Muscle of leg (tissue), 16 donors: ENCODE measurements at places on chromosomes 4 and X. TPM values are rescaled to one million over a fixed set of nuclear protein-coding genes. Genes with fewer than 3 reads are reported as not detected.

Gene CSAG3
- total RNA-seq: not detected

- no peak for DNase-seq
- H3K27ac ChIP-seq: no peak overlapping the region
- H3K4me1 ChIP-seq: no peaks in the 10 kb centered on the region
- H3K27me3 ChIP-seq: peaks cover 29% of the 10 kb centered on the region
These were observed 49.5 kb downstream of the SUPT20HL2 start for GRCh38 chrX:24264383-24264782.

DNA sequence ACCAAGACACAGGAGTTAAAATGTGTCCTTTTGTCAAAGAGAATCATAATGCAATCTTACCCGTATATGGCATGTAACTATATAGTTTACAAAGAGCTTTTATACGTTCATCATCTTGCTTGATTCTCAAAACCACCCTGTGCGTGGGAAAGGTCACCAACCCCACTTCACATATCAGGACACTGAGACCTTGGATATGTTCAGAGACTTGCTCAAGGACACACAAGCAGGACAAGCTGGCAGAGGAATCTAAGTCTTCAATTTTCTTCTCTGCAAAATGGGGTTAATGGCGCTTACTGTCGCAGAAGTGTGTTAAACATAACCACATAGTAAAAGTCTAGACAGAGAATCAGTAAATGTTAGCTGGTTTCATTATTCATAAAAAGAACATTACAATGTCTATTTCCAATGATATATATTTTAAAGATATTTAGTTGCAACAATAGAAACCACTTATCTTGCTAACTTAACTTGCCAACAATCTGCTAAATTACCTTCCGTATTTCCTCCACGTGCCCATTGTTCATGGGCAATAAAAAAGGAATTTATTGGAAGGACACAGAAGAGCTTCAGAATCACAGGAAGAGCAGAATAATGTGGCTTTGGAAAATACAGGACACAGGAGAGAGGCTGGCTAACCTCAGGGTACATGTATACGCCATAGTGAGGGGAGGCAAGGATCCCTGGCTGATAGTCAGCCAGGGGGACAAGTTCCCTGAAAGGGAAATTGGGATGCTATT, 64.6 kb upstream of the TAPT1 start:
- no peak overlapping the region for H3K4me3 ChIP-seq
- H3K27ac ChIP-seq: no peak overlapping the region
- peaks cover 5% of the 10 kb centered on the region for H3K4me1 ChIP-seq
- H3K27me3 ChIP-seq: no peaks in the 10 kb centered on the region
- H3K36me3 ChIP-seq: no peaks in the 10 kb centered on the region

GRCh38 chrX:135275973-135276372, 24.1 kb downstream of the ETDA start:
- H3K4me3 ChIP-seq: no peak overlapping the region
- no peaks in the 10 kb centered on the region for H3K4me1 ChIP-seq
- no peak for DNase-seq
- H3K27ac ChIP-seq: no peak overlapping the region

Gene PRAF2
- 4.2 TPM for total RNA-seq

DNA sequence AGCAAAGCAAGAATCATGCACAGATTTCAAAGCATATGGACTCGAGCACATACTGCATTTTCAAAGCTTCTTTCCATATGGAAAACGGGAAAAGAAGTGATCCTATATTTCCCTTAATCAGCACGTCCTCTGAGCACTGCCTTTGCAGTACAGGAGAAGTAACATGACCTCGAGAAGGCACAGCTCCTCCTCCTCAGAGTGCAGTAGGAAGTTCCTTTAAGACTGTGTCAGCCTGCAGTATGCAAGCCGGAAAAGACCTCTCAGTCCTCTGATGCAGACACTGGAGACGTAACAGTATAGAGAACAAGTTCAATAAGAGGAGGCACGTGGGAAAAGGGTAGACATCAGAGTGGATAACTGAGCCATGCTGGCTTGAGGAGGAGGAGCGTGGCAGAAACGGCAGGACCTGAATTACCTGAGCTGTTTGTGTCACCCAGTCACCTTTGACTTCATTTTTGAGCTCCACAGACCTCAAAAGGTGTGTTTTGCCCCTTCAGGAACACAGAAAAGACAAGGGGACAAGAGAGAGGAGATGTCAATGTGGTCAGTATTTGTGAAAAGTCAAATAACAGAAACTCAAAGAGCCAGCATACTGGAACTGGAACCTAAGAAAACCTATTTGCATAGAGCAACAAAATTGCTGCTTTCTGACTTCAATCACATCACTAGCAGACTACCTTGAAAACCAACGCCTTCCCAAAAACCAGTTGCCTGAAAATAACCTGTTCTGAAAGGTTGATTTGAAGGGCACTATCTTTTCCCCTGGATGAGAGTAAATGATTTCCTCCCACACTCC, 20.8 kb downstream of the IRF2 start:
- H3K4me1 ChIP-seq: peaks cover 33% of the 10 kb centered on the region
- H3K36me3 ChIP-seq: peaks cover 10% of the 10 kb centered on the region
- no peaks in the 10 kb centered on the region for H3K27me3 ChIP-seq

Gene GAGE12G
- not detected for total RNA-seq

- H3K4me3 ChIP-seq: no peak overlapping the region
These were observed 5.4 kb downstream of the ABCE1 start for GRCh38 chr4:145103496-145103895.

GRCh38 chrX:30835373-30835772, 53.7 kb downstream of the TAB3 start:
- H3K4me3 ChIP-seq: no peak overlapping the region
- no peak for DNase-seq
- H3K36me3 ChIP-seq: peaks cover 5% of the 10 kb centered on the region
- H3K27me3 ChIP-seq: peaks cover 4% of the 10 kb centered on the region
- H3K27ac ChIP-seq: no peak overlapping the region

DNA sequence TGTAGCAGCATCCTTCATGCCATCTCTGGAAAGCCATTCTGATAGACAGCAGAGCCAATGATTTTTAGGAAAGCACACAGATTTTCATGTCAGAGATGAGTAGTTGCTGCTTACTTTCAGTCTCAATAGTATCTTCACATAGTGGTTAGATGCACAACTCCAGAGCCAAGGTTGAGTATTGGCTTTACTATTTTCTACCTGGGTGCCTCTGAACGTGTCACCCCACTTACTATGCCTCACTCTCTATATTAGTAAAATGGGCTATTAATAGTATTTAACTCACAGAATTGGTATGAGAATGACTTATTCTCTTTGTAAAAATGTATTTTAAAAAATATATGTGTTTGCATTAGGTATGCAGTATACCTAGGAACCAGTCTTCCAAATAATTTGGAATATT, 108.8 kb upstream of the STIM2 start:
- H3K4me1 ChIP-seq: peaks cover 7% of the 10 kb centered on the region
- no peak overlapping the region for H3K4me3 ChIP-seq
- H3K27me3 ChIP-seq: no peaks in the 10 kb centered on the region
- no peak for DNase-seq
- no peaks in the 10 kb centered on the region for H3K36me3 ChIP-seq

Gene GLUD2
- total RNA-seq: 1.4 TPM

GRCh38 chr4:48602222-48602621, 112.2 kb downstream of the ZAR1 start:
- no peak for DNase-seq
- no peak overlapping the region for H3K4me3 ChIP-seq
- H3K4me1 ChIP-seq: no peaks in the 10 kb centered on the region
- H3K27ac ChIP-seq: no peak overlapping the region

DNA sequence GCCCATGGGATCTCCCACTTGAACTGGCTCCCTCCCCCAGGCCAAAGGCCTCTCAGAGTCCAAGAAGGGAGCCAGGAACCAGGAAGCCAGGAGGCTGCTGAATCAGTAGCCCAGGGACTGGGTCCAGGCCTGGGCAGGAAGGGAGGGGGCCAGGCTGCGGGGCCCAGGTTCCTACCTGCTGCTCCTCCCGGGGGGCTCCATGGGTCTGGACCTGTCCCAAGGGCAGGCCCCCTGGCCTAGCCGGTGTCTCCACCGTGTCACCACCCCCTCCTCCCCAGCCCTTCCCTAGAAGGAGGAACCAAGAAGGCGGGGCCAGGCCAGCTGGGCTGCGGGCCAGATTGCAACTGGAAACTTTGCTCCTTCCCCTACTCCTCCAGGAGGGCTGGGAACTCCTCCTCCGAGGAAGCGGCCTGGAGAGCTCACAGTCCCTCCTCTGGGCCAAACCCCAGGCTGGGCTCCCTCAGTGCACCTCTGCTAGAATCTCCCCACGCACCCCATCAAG, at the start of gene IQSEC2:
Gene IQSEC2, minus strand, starts transcription at position 264 of the 502 bp plus-strand sequence.
- peaks cover 32% of the 10 kb centered on the region for H3K4me1 ChIP-seq
- H3K36me3 ChIP-seq: no peaks in the 10 kb centered on the region
- H3K27ac ChIP-seq: peak within 1 kb of the TSS; percentile 85
- DNase-seq: peak; percentile 96

DNA sequence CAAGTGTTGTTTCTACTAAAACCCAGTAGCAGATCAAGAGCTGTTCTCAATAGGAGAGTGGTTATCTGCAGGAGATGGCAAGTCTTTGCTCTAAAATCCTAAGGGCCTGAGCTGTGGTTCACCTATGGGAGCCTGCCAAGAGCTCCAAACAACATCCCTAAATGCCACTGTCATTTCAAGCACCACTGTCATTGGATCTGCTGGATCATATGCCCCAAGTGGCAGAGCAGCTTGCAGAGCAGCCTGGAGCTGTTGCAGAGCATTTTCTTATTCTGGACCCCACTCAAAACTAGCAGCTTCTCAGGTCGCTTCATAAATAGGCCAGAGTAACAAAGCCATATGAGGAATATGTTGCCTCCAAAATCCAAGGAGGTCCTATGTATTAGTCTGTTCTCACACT, 59.6 kb downstream of the KANTR start:
- no peak overlapping the region for H3K4me3 ChIP-seq
- H3K27ac ChIP-seq: no peak overlapping the region
- H3K4me1 ChIP-seq: no peaks in the 10 kb centered on the region
- no peaks in the 10 kb centered on the region for H3K36me3 ChIP-seq
- DNase-seq: no peak
- H3K27me3 ChIP-seq: peaks cover 8% of the 10 kb centered on the region

Gene PGAM4
- total RNA-seq: 0.13 TPM

- H3K27ac ChIP-seq: peak overlapping the region; percentile 42
- DNase-seq: peak; percentile 83
- H3K4me3 ChIP-seq: no peak overlapping the region
- H3K27me3 ChIP-seq: peaks cover 27% of the 10 kb centered on the region
These were observed 30.9 kb downstream of the FAM9C start for GRCh38 chrX:13013363-13014110.

DNA sequence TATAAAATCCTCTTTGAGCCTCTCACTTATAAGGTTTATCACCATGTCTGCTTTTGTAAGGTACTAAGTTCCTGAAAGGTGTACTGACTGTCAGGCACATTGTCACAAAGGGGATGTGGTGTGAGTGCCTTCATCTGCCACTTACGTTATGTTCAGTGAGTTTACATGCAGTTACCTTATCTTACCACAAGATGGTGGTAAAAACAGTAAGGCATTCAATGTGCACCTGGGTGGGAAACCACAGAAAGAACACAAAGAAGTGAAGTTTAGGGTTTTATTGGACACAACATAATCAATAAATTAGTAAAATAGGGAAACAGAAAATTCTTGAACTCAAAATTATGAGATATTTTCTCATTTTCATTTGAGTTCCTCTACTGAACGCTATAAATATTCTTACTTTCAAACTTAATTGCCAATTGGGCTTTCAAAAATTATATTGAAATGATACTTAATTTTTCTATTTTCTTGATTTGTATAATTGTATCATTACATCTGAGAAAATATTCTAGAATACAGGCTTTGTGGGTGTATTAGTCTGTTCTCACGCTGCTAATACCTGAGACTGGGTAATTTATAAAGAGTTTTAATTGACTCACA, 650.8 kb downstream of the PCDH7 start:
- H3K27me3 ChIP-seq: no peaks in the 10 kb centered on the region
- peak; percentile 71 for DNase-seq
- H3K4me1 ChIP-seq: no peaks in the 10 kb centered on the region

DNA sequence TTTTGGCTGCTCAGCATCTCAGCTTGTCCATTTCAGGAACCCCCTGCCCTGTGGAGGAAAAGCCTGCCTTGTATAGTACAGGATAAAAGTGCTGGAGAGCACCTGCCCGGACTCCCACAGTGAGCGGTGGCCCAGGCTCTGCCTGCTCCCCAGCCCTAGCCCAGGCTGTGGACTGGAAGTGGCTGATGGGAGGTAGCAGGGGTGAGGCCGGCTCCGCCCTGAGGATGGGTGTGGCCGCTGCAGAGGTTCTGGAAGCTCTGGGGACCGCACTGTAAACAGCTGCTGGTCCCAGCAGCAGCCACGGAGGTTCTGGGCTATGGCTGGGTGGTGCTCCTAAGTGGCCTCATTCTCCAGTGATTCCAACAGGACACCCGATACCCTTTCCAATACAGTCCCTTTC, 56.6 kb upstream of the HELT start:
- no peak for DNase-seq
- H3K27ac ChIP-seq: no peak overlapping the region
- peaks cover 5% of the 10 kb centered on the region for H3K4me1 ChIP-seq
- no peak overlapping the region for H3K4me3 ChIP-seq
- no peaks in the 10 kb centered on the region for H3K36me3 ChIP-seq
- H3K27me3 ChIP-seq: peaks cover 2% of the 10 kb centered on the region

Gene GABRA4
- not detected for total RNA-seq

Gene GAGE12H
- total RNA-seq: not detected

- peaks cover 6% of the 10 kb centered on the region for H3K27me3 ChIP-seq
- H3K27ac ChIP-seq: peak within 1 kb of the TSS; percentile 60
- no peaks in the 10 kb centered on the region for H3K4me1 ChIP-seq
These were observed at the start of gene DYNLT3 for GRCh38 chrX:37846934-37847732. Gene DYNLT3, minus strand, starts transcription at chrX:37847571. Its CDS starts 61 bp downstream, at chrX:37847510.

- peaks cover 89% of the 10 kb centered on the region for H3K4me1 ChIP-seq
- H3K27ac ChIP-seq: peak overlapping the region; percentile 57
- H3K36me3 ChIP-seq: no peaks in the 10 kb centered on the region
- no peak for DNase-seq
These were observed 27.4 kb upstream of the SPON2 start for GRCh38 chr4:1199556-1200331.

- peak; percentile 9 for DNase-seq
- no peaks in the 10 kb centered on the region for H3K4me1 ChIP-seq
- H3K36me3 ChIP-seq: no peaks in the 10 kb centered on the region
- H3K27me3 ChIP-seq: no peaks in the 10 kb centered on the region
These were observed 389.4 kb downstream of the GALNTL6 start for GRCh38 chr4:172202480-172203076.

DNA sequence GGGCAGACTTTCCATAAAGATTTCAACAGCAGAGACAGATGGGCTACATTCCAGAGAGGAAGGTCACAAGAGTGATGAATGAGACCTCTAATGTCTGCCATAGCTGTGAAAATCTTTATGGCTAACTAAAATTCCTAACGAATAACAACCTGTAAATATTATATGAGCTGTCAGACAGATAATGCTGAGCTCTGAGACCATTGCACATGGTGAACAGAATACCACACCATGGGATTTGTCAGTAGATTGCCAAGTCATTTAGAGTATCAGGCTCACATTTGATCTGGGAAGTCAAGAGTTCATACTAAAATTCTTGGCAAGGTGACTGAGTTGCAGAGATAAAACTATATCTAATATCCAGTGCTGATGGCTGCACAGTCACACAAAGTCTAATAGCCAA, 259.2 kb upstream of the FTHL17 start:
- DNase-seq: peak; percentile 25
- peaks cover 2% of the 10 kb centered on the region for H3K4me1 ChIP-seq
- no peak overlapping the region for H3K27ac ChIP-seq
- H3K4me3 ChIP-seq: no peak overlapping the region

- no peaks in the 10 kb centered on the region for H3K4me1 ChIP-seq
- no peaks in the 10 kb centered on the region for H3K27me3 ChIP-seq
- H3K36me3 ChIP-seq: peaks cover 18% of the 10 kb centered on the region
These were observed 108.8 kb downstream of the ZNF827 start for GRCh38 chr4:145829629-145830395.
